ENCODE measurements at places on chromosomes 13 and 19.
A peak's percentile ranks its signal among the peaks of the same experiment; 100 is the strongest.

GRCh38 chr19:32224371-32225244, 120.8 kb upstream of the ZNF507 start:
- DNase-seq, result no peak

DNA sequence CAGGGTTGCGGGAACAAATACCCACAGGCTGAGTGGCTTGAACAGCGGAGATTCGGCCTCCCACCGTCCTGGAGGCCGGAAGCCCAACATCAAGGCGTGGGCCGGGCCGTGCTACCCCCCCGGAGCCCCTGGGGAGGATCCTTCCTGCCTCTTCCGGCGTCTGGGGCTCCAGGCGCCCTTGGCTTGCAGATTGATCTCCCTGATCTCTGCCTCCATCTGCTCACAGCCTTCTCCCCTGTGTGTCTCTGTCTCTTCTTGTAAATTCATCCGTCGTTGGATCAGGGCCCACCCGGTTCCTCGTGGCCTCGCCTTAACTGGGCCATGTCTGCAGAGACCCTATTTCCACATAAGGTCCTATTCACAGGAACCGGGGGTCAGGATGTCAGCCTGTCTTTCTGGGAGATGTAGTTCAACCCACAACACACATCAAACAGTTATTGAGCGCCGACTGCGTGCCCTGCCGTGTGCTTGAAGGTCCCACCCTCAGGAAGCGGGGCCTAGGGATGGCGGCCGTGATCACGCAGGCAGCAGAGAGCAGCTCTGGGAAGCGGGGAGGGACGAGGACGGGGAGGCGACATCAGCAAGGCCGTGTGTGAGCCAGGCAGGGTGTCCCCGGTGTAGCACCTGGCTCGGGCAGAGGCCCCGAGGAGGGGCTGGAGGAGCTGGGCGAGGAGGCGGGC, 21.3 kb downstream of the HCN2 start:
- DNase-seq, result peak; percentile 55

DNA sequence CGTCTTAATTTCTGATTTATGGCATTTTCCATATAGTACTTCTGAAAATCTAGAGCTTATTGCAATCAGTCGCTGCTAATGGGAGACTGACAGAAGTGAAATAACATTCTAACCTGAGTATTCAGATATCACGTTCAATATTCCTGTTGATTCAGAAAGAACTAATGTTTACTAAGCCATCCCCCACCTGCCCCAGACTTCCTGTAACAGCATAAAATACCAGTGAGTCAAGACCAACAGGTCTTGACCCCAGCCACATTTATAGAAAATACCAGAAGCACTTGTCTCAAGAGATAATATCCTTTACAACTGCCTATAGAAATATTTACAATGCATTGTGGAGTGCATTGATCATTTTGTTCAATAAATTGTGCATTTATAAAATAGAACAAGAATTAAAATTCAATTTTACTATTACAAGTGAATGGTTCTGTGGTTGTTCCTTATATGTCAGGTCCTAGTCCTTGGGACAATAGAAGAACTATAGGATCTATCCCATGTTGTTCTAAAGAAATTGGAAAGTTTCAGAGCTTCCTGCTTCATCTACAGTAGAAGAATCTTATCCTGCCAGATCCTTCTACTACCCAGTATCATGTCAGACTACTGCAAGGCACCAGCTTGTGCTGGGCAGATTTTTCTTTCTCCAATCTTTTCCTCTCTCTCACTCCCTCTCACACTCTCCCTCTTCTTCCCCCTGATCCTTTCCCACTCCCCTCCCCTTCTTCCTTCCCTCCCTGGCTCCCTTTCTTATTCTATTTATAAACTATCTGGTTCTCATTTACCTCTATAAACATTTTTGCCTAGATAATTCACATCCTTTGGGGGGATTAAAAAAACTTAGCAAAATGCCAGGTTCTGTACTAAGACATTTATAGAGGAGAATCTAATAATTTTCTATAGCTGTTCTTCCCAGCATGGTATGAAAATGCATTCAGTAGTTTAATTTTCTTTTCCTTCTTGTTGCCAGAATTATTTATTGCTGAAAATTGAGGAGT, 629.9 kb downstream of the DIAPH3 start:
- no peak for DNase-seq

DNA sequence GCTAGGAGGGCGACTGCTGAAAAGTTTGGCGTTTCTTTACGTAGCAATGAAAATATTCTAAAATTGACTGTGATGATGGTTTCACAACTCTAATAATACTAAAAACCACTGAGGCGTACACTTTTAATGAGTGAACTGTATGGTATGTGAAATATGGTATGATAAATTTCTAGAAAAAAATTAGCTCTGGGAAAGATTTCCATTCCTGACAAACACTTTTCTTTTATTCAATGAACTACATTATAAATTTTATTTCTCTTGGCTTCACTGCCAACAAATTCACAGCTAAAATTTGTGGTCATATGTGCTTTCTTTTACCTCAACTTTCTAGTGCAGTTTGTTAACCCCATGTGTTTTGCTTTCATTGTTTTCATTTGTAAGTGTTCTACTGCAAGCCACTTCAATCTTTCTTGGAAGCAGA, 11.1 kb downstream of the ZC3H13 start:
- peak; percentile 79 for DNase-seq

- no peak for DNase-seq
These were observed 40.0 kb downstream of the C13orf46 start for GRCh38 chr13:113933901-113934300.

DNA sequence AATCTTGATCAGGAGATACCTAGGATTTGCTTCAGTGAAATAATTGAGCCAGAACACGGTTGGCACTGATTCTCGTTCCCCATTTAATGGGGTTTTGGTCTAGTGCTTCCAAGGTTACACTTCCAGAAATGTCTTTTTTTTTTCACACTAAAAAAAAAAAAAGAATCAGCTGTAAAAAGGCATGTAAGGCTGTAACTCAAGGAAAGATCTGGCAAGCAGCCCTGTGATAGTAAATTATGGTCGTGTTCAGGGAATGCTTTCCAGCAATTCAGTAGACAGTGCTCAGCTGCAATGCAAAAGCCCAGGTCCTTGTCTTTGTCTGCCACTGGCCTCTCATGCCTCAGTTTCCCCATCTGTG, 27.2 kb upstream of the NDUFS7 start:
- DNase-seq, result peak; percentile 41

GRCh38 chr19:23056516-23056915, 53.5 kb upstream of the ZNF728 start:
- DNase-seq, result no peak

DNA sequence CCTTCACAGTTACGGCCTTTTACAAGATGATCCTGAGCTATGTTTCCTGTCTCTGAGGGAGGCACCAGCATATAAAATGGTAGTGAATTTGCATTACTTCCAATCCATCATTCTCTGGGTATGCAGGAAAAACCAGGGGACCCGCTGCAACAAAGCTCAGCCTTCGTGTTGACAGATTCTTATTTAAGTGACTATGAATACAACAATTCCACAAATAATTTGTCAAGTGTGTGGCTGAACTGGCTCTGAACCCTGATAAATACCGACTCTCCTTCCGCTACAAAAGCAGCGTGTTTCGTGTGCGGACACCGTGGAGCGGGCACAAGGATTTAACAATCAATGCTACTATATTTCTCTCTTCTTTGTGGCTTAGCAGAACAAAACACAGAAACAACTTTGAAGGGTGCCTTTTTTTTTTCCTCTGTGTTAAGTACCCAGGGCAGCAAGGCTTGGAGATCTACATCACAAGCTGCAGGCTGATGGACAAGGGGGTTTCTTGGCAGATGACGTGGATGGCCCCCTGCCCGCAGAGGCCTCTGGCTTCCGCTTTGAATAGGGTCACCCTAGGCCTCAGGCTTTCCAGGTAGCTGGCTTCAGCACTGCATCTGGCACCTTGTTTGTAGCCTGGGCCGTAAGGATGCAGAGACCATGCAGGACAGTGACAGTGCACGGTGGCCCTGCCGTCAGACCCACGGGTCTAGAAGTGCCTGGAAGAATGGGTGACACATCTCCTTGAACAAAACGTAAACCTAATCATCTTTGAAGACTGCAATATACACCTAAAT, 280.5 kb upstream of the TSHZ3 start:
- DNase-seq, result no peak

GRCh38 chr13:113112893-113113845, 7.6 kb downstream of the F7 start:
- no peak for DNase-seq

GRCh38 chr13:108003626-108004025, 211.7 kb downstream of the LIG4 start:
- DNase-seq, result no peak

- peak; percentile 65 for DNase-seq
These were observed 10.1 kb downstream of the NOSIP start for GRCh38 chr19:49570138-49570856.

GRCh38 chr13:92694047-92694446, 532.6 kb upstream of the GPC6 start:
- no peak for DNase-seq

GRCh38 chr19:6038634-6039405, 60.9 kb upstream of the RANBP3 start:
- DNase-seq, result no peak

GRCh38 chr13:41858780-41859179, 102.1 kb downstream of the VWA8 start:
- no peak for DNase-seq

DNA sequence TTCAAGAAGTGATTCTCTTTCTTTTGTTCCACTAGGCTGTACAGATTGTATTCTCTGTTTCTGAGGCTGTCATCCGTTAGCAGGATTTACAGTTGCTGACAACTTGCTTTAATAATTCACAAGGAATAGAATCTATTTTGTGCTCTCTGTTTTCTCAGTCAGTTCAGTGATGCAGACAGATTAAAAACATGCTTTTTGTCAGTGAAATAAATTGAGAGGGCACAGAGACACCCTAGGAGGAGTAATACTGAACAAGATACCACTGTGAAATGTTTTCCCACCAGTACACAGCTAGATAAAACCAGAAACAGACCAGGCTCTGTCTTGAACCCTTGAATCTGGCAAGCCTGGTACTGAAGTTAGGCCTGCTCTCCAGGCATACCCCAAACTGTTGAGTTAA, 58.7 kb downstream of the LACC1 start:
- DNase-seq, result no peak

DNA sequence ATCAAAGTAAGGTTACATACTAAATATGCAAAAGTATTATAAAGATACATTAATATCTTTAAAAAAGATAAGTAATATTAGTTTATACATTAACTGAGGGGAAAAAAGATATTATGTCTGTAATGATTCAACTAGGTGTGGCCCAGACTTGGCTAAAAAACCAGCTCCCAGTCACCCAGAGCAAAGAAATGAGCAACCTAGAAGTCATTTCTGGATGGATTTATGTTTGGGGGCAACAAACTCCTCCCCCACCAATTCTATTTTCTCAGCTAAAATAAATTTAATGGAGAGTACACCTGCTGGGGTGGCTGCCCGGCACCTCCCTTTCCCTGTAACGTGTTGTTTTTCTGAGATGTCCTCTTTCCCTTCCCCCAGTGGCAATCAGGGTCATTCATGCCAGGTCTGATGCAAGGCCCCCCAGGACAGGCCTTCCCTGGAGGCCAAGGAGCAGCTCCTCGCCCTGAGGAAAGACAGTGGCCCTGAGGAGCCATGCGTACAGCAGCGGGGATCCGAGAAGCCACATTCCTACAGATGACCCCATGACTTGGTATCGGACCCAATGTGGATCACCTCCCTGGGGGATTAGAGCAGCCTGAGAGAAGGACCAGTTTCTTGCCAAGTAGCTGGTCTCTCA, 78.6 kb upstream of the DOCK9 start:
- no peak for DNase-seq
